ENCODE measurements at places on chromosomes 6 and 20.

DNA sequence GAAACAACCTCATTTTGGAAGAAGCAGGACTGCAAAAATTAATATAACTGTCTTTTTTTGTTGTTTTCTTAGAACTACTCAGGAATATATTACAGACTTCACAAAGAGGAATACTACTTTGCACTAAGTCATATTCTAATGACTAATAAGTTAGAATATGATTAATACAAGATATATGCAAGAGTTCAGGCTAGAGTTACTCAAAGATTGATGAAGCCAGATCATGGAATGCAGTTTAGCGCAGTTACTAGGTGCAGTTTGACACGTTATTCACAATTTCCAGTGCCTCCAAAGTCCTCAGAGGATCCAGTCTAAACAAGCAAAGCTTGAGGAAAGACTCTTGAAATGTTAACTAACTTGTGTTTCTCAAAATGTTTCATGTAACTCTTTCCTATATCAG, 1.2 kb upstream of the MYCT1 start:
- no peak for DNase-seq

- no peak for DNase-seq
Observed at GRCh38 chr6:105507811-105508210, 104.9 kb upstream of the PREP start.

GRCh38 chr20:38133680-38134426, 31.2 kb downstream of the TGM2 start:
- DNase-seq, result no peak

- DNase-seq, result no peak
Observed at GRCh38 chr20:38119446-38119845, 45.6 kb downstream of the TGM2 start.

- DNase-seq, result no peak
Observed at GRCh38 chr6:135121434-135121833, 59.7 kb upstream of the MYB start.

GRCh38 chr20:44666066-44666465, 14.6 kb upstream of the ADA start:
- DNase-seq, result no peak

GRCh38 chr6:146770275-146770964, 171.6 kb downstream of the ADGB start:
- no peak for DNase-seq

DNA sequence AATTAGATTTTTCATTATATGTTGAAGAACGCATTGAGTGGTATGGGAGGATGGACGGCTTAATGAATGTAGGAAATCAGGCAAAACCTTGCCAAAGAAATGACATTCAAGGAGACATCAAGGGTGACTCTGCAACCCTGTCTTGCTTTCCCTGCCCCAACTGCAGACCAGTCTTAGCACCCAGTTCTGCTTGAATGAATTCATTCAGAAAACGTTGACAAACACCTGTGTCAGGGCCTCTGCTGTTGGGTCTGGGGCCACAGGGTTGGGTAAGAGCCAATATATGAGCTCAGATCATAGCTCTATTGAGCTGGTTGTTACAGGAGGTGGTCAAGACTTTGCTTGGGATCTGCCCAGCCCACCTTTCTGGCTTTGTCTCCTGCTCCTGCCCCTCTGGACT, 7.7 kb upstream of the ASXL1 start:
- no peak for DNase-seq

- no peak for DNase-seq
Observed at GRCh38 chr6:63546697-63547096, 25.6 kb upstream of the LOC128125822 start.

GRCh38 chr6:107264357-107264840, 149.1 kb upstream of the BEND3 start:
- no peak for DNase-seq

- DNase-seq, result peak; percentile 15
Observed at GRCh38 chr6:149482545-149483333, 2.1 kb downstream of the ZC3H12D start.

- no peak for DNase-seq
Observed at GRCh38 chr6:111399626-111400025, 83.4 kb downstream of the REV3L start.

DNA sequence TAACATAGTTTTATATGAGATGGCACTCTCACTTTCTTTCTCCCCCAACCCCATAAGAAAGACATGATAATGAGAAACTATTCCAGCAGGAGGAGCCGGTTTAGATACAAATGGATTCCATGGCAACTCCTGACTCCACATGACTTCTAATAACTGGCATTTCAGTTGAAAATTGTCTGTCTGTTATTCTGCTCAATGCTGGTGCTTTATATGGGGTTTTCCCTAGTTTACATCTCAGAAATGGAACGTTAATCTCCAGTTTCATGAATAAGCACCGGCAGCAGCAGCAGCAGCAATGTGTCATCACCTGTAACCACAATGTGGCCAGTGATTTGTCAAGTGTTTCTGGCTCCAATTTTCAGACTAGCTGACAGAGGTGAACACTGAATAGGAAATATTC, 8.0 kb upstream of the SIM1 start:
- DNase-seq, result no peak

- DNase-seq, result no peak
Observed at GRCh38 chr6:154614641-154615040, 104.2 kb upstream of the CNKSR3 start.

GRCh38 chr6:154341871-154342270, 14.7 kb downstream of the IPCEF1 start:
- DNase-seq, result no peak

DNA sequence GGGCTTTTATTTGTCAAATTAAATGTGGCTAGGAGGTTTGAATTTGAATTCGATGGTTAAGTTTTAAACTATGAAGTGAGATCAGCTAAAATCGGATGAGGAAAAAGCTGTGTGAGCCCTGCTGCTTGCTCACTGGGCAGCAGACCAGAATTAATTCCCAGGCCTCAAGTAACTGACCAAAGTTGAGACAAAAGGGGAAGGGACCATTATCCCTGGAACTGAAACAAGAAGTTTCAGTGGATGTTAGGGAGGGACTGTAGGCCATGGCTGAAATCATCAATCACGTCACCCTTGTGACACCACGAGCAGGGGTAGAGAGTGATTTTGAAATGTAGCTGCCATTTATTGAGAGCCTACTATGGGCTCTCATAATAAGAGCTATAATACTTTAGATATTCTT, 7.0 kb upstream of the PRSS35 start:
- no peak for DNase-seq

- peak; percentile 60 for DNase-seq
Observed at GRCh38 chr6:16316741-16317251, 78.4 kb downstream of the GMPR start.

- DNase-seq, result no peak
Observed at GRCh38 chr20:47854687-47855212, 69.5 kb upstream of the SULF2 start.

- no peak for DNase-seq
Observed at GRCh38 chr20:33480048-33480447, 9.8 kb upstream of the CBFA2T2 start.

- no peak for DNase-seq
Observed at GRCh38 chr20:33850159-33850558, 39.0 kb downstream of the CHMP4B start.

- no peak for DNase-seq
Observed at GRCh38 chr20:50600281-50600895, 90.2 kb downstream of the PTPN1 start.

DNA sequence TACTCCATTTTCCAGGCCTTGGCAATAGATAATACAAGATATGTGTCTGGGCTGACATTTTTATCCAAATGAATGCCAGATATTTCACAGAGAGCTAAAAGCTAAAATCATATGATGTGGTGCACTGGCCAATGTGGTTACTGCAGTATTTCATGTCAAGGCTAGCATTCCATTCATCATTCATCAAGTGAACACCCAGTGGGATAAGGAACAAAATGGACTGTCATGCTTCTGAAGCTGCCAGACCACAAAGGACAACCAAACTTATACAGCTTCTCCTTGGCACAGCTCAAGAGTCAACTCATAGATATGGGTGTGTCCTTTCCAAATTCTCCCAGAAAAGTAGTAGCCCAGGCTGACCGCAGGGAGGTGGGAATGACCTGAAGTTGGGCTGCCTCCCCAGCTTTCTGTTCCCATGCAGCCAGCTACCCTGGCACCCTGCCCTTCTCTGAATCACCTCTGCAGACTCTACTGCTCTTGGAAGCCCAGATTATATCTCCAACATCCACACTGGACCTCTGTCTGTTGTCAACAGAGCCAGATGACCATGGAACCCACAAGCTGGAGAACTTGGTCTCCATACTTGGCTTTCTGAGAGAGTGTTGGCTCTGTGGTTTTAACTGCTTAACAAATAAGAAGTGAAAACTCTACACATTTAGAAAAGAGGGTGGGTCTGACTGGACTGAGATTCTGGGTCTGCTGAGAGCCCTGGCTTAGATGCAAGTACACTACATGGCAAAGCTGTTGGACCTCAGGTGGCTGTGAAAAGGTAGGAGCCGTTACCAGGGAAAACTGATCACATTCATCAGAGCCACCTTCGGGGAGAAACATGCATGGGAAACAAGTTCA, 122.8 kb downstream of the ALDH8A1 start:
- DNase-seq, result no peak

DNA sequence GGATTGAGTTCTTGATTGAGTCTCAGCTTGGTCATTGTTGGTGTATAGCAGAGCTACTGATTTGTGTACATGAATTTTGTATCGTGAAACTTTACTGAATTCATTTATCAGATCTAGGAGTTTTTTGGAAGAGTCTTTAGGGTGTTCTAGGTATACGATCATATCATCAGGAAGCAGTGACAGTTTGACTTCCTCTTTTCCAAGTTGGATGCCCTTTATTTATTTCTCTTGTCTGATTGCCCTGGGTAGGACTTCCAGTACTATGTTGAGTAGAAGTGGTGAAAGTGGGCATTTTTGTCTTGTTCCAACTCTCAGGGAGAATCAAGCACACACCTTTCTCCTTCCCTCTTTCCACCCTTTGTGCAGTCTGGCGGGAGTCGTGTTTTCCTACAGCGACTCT, 26.4 kb downstream of the RPP40 start:
- DNase-seq, result no peak

- DNase-seq, result no peak
Observed at GRCh38 chr20:9613871-9614270, 99.5 kb downstream of the LAMP5 start.

DNA sequence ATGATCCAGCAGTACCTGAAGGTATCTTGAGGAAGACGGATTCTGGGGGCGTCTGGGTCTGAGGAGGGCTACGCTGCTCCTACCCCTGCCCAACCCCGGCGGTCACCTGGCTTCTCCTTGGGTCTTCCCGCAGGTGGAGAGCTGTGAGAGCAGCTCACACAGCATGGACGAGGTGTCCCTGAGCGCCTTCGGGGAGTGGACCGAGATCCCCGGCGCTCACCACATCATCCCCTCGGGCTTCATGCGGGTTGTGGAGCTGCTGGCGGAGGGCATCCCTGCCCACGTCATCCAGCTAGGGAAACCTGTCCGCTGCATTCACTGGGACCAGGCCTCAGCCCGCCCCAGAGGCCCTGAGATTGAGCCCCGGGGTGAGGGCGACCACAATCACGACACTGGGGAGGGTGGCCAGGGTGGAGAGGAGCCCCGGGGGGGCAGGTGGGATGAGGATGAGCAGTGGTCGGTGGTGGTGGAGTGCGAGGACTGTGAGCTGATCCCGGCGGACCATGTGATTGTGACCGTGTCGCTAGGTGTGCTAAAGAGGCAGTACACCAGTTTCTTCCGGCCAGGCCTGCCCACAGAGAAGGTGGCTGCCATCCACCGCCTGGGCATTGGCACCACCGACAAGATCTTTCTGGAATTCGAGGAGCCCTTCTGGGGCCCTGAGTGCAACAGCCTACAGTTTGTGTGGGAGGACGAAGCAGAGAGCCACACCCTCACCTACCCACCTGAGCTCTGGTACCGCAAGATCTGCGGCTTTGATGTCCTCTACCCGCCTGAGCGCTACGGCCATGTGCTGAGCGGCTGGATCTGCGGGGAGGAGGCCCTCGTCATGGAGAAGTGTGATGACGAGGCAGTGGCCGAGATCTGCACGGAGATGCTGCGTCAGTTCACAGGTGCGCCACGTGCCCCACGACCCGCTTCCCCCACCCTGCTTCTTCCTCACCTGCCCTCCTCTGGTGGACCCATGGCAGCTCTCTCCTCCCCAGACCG, 166.9 kb upstream of the RNF24 start:
- no peak for DNase-seq

DNA sequence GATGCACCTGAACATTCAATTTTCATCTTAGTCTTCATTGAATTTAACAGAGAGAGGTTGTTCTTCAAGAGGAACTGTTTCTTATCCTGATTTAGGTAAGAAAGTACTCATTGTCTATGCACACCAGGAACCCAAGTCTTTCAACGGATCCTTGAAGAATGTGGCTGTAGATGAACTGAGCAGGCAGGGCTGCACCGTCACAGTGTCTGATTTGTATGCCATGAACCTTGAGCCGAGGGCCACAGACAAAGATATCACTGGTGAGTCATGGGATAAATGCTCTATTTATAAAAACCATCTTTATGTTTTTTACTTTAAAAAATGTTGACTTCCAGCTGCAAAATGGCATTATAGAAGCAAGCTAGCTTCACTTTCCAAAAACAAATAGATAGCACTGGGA, 10.2 kb downstream of the NQO2 start:
- DNase-seq, result no peak

DNA sequence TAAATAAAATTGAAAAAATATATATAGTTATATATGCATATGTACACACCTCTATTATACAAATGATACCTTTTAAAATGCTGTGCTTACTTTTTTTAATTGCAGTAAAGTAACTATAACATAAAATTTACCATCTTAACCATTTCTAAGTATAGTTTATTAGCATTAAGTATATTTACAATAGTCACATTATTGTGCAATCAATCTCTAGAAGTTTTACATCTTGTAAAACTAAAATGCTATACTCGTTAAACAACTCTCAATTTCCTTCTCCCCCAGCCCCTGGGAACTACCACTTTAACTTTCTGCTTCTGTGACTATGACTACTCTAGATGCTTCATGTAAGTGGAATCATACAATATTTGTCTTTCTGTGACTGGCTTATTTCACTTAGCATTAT, 146.7 kb upstream of the DST start:
- no peak for DNase-seq

DNA sequence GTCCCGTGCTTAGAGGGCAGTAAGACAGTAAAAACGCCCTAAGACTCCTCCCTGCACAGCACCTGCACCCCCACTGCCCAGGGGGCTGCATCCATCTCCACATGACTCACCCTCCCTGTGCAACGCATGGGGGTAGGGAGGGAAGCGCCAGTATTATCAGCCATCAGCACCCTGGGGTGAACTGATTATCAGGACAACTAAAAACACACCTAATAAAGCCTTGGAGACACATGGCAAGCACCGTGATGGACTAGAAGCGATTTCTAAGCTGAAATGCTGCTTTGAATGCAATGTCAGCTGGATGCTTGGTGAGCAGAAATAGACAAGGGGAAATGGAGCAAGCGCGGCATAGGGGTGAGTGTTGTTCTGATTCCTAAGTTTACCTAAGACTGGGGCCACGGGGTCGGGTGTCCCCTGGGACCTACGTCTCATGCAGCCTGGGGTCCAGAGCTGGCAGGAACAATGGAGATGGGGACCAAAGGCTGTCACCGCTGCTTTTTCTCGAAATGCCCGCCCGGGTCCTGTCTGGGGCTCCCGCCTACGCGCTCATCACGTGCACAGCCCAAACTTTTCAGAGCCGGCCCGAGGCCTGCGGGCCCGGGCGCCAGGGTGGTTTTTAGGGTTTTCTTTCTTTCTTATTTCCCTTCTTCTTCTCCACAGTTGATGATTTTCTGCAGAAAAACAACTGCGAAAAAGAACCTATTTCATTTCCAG, 702 bp upstream of the TNFAIP3 start:
- no peak for DNase-seq

All from naive thymus-derived CD4-positive, alpha-beta T cell (primary cell).